A375 (cell line): ENCODE measurements at places on chromosomes 1 and 21. TPM values are rescaled to one million over a fixed set of nuclear protein-coding genes. Genes with fewer than 3 reads are reported as not detected.

MX1 gene
- 7.3 and 7.7 TPM in 2 replicates for total RNA-seq

FAM177B gene
- not detected in 2 replicates for total RNA-seq

TRIM17 gene
- not detected in 2 replicates for total RNA-seq

LRRC38 gene
- not detected in 2 replicates for total RNA-seq

ZBTB8A gene
- 1.5 TPM in 2 replicates for total RNA-seq

GJA4 gene
- not detected in 2 replicates for total RNA-seq

C1orf185 gene
- total RNA-seq = 0.74 TPM in 1 of 2 replicates, not detected in the other

BRINP2 gene
- 1.2 and 1.5 TPM in 2 replicates for total RNA-seq

CASZ1 gene
- 0.88 and 0.98 TPM in 2 replicates for total RNA-seq

MIGA1 gene
- total RNA-seq = 8.1 and 8.5 TPM in 2 replicates
